Stimulated activated CD4-positive, alpha-beta T cell treated with anti-CD3 and anti-CD28 coated beads, Interleukin-4, amount 100 ng/mL, for 48 hours (primary cell): ENCODE measurements at places on chromosomes 6 and 20.

GRCh38 chr6:144214622-144215401 is 64.5 kb downstream of the STX11 start:
- DNase-seq: no peak

DNA sequence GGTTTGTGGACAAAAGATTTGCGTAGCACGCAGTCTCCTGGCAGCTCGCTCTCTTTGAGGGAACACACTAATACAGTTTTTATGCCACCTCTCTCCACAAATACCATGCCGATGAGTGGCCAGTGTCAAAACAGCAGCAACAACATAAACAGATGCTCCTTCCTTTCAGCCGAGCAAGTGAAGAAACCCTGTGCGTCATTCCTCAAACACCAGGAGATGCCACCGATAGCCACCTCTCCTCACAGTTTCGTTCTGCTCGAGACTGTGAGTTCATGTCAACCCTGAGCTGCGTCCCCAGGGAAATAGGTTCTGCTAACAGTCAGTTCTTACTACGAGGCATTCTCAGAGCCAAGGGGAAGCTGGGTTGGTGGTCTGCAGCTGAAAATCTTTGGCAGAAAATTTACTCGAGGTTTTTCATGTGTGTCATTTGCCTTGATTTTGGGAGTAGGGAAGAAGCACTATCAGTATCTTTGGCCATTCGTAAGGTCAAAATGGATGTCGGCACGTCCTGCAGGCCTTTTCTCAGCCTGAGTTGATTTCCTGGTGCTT is 59.9 kb downstream of the EYA2 start:
- no peak for DNase-seq

- DNase-seq: no peak
These were observed 92.2 kb upstream of the HIVEP1 start for GRCh38 chr6:11919771-11920440.

DNA sequence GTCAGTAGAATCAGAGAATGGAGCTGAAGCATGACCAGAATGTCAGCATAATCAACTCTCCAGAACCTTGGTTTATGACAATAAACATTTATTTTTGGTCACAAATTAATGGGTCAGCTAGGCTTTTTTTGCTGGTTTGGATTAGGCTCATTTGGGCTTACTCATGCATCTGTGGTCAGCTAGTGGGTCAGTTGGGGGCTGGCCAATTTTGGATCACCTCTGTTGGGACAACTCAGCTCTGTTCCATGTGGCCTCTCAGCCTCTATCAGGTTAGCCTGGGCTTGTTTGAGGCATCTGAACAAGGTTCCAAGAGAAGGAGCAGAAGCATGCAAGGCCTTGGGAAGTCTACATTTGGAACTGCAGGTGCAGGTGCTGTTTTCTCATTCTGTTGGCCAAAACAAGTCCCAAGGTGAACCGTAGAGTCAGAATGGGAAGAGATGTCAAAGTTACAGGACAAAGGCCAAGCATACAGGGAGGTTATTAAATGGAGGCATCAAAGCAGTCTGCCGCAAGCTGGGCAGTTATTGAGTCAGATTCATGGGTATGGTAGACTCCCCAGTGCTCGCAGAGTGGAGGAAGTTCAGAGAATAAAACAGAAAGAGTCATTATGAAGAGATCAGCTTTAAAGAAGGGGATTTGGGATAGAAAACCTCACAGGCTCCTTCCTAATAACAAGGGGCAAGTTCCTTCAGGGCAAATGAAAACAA is 173.0 kb downstream of the PLCB4 start:
- DNase-seq: no peak

GRCh38 chr20:13325033-13325432 is 104.0 kb downstream of the ISM1 start:
- DNase-seq: no peak

GRCh38 chr6:119957195-119957594 is 607.6 kb upstream of the MAN1A1 start:
- no peak for DNase-seq

- DNase-seq: no peak
These were observed 224.3 kb upstream of the TSHZ2 start for GRCh38 chr20:52747845-52748284.

DNA sequence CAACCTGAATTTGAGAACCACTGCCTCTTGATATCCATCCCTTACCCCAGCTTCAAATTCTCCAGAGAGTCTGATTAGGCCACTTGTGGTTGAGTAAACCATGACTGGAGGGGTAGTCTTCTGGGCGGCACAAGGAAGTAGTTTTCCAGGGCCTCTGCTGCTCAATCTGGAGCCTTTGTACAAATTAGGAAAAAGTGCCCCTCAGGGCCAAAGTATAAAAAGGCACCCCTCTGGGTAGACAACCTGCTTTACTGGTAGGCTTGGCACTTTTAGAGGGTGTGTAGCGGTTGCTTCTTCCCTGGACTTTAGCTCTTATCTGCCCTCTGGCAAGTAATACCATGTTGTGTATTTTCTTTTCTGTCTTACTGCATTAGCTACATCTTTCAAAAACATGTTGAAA is 32.9 kb upstream of the RPL7L1 start:
- DNase-seq: no peak

- no peak for DNase-seq
These were observed 16.2 kb downstream of the RAB44 start for GRCh38 chr6:36713846-36714245.

DNA sequence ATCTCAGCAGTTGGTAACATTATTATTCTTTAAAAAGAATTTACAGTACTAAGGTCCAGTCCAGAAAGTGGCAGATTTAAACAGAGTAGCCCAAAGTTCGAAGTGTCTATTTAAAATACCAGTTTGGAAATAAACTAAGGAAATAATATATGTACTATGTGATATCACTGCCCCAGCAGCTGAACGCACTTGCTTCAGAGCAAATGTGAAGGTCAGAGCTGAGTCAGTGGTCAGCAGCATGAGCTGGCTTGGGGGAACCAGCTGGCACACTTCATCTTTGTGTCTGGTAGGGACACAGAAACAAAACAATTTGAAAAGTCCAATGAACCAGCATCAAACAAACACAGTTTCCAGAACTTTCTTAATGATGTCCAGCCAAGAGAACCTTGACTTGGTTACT is 15.4 kb downstream of the TMEM14B start:
- DNase-seq: no peak

- DNase-seq: peak; percentile 30
These were observed 34.2 kb upstream of the MDGA1 start for GRCh38 chr6:37731888-37732287.

DNA sequence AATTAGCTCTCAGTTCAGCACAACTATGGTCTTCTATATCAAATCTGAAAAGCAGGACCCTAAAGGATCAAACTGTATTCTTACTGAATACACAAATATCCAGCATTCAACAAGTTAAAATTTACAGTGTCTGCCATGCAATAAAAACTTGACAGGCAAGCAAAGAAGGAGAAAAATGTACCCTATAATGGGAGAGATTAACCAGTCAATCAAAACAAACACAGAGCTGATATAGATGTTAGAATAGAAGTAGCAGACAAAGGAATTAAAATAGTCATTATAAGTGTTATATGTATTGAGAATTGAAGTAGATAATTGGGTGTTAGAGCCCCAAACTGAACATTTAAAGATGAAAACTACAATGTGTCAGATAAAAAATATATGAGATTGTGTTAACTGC is 914.9 kb downstream of the EPHA7 start:
- DNase-seq: no peak

DNA sequence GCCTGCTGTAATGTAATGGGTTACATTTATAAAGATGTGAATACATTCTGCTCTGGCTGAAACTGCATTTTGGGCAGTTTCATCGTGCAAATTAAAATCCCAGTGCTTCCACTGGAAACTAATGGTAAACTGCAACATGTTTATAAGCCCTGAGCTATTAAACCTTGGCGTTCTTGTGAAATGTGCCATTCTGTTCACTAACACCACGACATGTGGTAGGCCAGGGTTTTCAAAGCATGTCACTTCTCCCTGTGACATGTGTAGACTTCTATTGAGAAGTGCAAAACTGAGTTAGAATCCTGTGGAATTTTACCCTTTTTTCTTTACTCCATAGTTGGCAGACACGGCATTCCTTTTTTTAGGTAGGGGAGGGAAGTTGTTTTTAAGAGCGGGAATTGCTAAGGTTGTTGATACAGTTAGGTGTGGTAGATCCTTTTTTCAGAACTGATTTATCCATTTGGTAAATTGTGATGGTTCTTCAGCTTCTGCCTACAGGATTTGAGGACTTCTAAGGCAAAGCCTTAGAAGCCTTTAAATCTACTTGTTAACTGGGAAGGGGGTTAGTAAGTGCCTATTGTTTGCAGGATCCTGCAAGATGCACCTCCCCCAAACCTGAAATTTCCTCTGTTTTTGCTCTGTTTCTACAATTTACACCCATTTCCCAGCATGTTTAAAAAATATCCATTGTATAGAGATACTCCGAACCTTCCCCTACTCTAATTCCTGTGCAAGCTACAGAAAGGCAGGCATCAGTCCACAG is 4.2 kb downstream of the SASH1 start:
- no peak for DNase-seq

DNA sequence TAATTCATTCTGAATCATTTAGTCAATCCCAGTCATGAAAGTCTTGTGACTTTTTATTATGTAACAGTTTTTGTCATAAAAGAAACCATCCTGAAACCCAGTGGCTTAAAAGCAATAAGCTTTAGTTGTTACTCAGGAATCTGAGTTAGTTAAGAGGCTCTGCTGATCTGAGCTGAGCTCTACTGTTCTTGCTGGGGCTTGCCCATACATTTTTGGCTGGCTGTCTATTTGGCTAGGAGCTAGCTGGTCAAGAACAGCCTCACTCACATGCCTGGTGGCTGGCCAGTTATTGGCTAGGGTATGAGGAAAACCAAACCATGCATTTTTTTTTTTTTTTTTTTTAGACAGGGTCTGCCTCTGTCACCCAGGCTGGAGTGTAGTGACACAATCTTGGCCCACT is 10.6 kb downstream of the TCF21 start:
- DNase-seq: no peak

DNA sequence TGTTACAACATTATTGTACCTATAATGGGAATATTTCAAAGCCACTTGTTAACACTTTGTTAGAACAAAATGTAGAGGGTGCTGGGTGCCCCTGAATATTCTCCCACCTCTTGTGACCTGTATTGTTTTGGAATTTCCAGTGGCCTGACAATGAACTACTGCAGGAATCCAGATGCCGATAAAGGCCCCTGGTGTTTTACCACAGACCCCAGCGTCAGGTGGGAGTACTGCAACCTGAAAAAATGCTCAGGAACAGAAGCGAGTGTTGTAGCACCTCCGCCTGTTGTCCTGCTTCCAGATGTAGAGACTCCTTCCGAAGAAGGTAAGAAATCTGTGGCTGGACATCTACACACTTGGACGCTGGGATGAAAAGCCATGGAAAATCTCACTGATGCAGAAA is 28.9 kb downstream of the PLG start:
- no peak for DNase-seq

DNA sequence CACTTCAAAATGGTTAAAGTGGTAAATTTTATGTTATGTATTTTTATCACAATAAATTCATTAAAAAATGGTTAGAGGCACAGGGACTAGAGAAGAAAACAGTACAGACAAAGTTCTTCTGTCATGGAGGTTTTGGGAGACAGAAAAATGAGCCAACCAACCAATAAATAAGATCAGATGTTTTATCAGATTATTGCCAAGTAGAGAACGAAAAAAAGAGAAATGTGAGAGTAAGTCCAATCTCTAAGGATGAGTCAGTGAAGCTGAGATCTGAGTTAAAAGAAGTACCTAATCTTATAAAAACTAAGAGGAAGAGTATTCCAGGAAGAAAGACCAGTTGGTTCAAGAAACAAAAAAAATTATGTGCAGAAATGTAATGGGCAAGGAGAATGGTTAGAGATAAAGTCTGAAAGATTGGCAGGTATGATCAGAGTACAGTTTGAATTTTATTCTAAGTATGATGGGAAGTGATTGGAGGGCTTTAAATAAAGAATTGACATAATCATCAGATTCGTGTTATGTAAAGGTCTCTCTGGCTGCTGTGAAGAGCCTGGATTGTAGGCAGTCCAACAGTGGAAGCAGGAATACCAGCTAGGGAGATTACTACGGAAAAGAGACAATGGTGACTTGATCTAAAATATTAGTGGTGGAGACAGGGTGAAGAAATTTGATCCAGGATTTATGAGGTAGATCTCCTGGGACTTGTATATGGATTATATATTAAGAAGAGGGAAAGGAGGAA is 79.6 kb downstream of the RCAN2 start:
- DNase-seq: no peak

DNA sequence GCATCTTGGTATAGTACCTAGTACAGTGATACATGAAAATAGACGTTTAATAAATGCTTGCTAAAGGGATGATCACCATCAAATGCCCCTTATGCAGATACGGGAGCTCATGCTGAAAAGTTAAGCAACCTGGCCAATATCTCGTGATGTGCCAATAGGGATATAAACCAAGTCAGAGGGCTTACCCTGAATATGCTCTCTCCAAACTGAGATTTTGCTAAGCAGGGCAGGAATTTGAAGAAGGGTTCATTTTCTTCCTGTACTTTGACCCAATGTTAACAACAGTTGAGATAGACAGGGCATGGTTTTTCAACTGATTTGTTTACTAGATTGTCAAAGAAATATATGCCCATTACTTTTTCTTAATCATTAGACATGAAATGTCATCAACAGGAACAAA is 219.3 kb upstream of the PREP start:
- DNase-seq: no peak

GRCh38 chr6:170597278-170597677 is 12.8 kb upstream of the PDCD2 start:
- DNase-seq: no peak

GRCh38 chr20:23624324-23624691 is 13.4 kb downstream of the CST3 start:
- no peak for DNase-seq

GRCh38 chr6:148112851-148113319 is 229.8 kb upstream of the SASH1 start:
- DNase-seq: no peak

DNA sequence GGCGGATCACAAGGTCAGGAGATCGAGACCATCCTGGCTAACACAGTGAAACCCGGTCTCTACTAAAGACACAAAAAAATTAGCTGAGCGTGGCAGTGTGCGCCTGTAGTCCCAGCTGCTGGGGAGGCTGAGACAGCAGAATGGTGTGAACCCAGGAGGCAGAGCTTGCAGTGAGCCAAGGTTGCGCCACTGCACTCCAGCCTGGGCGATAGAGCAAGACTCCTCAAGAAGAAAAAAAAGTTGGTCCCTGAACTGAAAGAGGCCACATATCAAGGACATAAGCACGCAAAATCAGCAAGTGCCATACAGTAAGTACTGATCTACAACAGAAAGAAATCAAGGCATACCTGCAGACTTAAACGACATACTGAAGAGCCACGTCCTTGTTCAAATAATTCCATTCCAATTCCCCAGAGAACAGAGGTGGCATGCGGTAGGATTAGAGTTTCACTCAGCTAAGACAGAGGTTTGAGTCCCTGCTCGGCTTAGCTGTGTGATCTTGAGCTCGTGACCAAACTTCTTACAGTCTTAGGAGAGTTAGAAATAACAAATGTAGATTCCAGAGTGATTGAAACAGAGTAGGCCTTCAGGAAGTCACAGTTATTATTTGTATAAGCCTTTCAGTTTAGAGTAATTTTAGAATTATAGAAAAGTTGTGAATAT is 29.2 kb downstream of the B4GALT5 start:
- DNase-seq: no peak
